ENCODE measurements at places on chromosomes 4 and X. TPM values are rescaled to one million over a fixed set of nuclear protein-coding genes. Genes with fewer than 3 reads are reported as not detected.
A peak's percentile ranks its signal among the peaks of the same experiment; 100 is the strongest.

- no peak for DNase-seq
These were observed 128.6 kb downstream of the SHROOM3 start for GRCh38 chr4:76563454-76564122.

The MAGEE1 gene
- 4.3 TPM for total RNA-seq

DNA sequence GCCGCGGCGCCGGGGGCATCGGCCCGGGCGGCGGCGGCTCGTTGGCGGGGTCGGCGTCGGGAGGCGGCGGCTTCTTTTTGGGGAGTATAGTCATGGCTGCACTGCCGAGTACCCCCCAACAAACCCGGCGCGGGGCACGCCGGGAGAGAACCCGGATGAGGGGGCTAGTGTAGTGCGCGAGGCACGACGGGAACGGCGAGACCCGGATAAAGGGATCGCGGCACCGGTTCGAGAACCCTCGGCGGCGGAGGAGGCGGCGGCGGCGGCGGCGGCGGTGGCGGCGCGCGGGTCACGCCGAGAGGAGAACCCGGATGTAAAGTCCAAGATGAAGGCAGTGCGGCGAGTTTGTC is at the start of gene OTUD5:
Gene OTUD5 (minus strand): TSS at position 131 of the 350 bp plus-strand sequence. CDS start 37 bp downstream, at position 94.
- peak; percentile 63 for DNase-seq

DNA sequence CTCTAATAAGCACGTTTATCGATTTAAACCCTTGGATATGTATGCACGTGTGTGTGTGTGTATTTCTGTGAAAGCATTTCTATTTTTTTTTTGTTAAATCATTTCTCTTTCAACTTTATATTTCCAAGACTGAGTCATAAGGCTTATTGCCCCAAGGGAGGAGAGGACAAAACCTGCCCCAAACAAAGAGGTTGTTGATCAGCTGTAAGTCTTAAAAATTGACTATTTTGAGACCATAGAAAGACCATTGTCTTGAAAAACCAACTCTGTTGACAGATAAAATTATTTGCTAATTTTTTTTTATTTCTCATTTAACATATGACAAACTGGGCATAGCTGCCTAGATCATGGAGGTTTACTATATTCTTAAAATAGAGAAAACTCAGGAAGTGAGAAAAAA is 222.4 kb downstream of the FMR1NB start:
- DNase-seq: no peak

The PITX2 gene
- total RNA-seq: 3.2 TPM

GRCh38 chrX:154380787-154381186 is 1.7 kb downstream of the EMD start:
- no peak for DNase-seq

DNA sequence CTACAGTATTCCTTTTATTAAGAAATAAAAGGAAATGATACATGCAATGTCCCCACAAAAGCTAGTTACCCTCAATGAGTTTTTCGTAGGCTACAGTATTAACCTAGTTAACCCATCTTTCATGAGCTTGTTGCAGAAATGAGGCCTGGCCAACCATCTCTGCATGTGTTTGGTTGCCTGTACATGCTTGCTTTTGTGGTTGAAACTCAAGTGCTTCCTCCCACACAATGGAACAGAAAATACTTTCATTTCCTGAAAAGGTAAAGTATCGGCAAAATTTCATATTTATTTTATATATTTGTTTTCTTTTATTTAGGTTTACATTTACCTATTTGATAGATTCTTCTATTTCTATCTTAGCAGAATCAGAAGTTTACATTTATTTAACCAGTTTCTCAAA is 214.6 kb upstream of the FAM241A start:
- DNase-seq: no peak

DNA sequence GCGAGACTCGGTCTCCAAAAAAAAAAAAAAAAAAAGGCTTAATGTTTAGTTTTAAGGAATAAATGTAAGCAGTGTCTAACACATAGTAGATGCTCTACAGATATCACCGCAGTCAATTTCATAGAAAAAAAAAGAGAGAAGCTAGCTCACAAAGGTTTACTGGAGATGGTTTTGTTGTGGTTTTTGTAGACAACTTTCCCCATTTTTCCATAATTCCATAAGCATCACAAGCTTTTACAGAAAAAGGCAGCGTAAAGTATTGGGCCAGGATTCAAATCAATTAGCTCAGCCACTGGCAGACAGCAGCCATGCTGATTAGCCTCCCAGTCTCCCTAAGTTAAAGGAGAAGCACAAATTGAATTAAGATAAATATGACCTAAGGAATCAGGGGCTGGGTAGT is 1.5 kb downstream of the GRSF1 start:
- DNase-seq: no peak

The HDX gene
- total RNA-seq: 5.9 TPM

The RAB33A gene
- total RNA-seq: 2.9 TPM

DNA sequence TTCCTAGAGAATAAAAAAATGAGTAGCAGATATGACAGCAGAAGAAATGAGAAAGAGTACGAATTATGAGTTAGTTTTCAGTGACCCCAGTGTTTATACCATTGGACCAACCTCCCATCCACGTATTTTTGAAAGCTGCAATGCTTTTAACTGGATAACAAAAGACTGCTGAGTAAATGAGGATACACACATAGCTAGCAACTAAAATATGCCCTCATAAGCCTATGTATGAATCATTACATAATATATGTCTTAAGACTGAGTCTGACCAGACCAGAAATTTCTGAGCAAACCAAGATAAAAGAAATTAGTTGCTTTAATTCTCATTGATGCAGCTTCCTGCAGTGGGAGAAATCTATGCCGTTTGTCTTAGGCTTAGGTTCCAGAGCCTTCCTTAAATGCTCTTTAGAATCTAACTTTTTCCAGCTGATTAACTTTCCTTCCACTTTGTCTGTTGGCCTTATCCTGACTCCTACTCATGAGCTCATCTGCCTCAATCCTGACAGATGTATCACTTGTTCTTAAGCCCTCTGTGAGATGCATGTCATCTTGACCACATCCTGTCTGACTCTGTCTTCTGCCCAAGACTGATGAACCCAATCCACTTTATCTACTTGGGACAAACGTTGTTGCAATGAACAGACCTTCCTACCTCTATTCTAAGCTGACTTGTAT is 301.4 kb upstream of the AADAT start:
- no peak for DNase-seq

The TCEAL2 gene
- 2.6 TPM for total RNA-seq

DNA sequence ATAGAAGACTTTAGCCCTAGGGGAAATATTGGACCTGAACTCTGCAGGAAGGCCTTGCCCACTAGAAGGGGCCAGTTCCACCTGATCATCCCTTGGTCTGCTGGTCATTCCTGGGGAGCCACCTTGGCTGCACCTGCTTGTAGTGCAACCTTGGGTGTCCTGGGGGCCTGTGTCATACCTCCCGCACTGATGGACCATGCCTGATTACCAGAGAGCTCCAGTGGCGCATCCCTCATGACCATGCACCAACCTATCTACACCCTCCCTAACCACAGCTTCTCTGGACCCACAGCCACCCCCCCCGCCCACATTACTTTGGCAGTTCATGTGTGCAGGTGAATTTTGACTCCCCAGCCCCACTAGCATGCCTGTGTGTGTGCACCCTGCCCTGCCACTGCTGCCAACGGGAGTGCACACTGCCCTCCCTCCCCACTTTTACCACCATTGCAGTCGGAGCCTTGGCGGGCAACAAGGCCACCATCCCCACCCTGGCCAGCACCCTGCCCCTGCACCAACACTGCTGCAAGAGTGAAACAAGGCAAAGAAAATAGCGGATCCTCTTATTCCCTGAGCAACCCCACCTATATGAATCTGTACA is 208.1 kb downstream of the FAM47B start:
- DNase-seq: no peak

The MAGED2 gene
- 185 TPM for total RNA-seq

DNA sequence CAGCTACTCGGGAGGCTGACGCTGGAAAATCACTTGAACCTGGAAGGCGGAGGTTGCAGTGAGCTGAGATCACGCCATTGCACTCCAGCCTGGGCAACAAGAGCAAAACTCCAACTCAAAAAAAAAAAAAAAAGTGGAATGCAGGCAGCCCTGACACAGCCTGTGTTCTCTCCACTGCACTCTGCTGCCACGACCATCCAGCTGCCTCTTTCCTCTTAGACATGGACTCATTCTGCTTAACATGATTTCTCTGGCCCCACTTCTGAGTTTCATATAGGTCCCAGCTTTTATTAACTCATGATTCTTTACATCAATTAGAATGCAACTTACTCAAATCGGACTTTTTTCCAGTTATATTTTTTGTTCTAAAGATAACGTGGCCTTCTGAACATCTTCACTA is 29.6 kb downstream of the SLC10A6 start:
- DNase-seq: no peak

GRCh38 chrX:139823806-139824205 is 109.0 kb downstream of the ATP11C start:
- no peak for DNase-seq

DNA sequence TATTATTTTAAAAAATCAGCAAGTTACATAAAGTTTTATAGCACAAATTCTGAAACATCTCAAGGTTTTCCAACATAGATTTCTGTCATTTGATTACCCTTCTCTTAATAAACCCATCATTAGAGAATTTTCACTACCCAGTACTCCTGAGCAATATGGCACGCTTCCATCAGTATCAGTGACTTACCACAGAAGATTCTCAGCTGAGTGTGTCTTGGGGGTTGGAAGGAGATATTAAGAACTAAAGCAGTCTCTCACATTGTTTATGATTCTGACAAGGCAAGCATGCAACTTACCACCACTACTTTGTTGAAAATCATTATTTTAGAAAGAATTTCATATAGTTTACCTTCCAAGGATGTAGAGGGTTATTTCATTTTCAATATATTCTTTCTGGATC is 67.7 kb downstream of the INPP4B start:
- no peak for DNase-seq

The MAGEB17 gene
- total RNA-seq: not detected
